ENCODE measurements at places on chromosomes 11 and 22. TPM values are rescaled to one million over a fixed set of nuclear protein-coding genes. Genes with fewer than 3 reads are reported as not detected.

The MFNG gene
- 28.1 TPM for total RNA-seq

The CYB5R2 gene
- total RNA-seq: 16.7 TPM

The MGAT3 gene
- total RNA-seq: not detected

The TTC36 gene
- total RNA-seq: 0.41 TPM

The DLG2 gene
- 6.4 TPM for total RNA-seq

All from PC-9 (cell line).